AG08396 (cell line): ENCODE measurements at places on chromosomes 3 and 15.
A peak's percentile ranks its signal among the peaks of the same experiment; 100 is the strongest.

GRCh38 chr15:75647370-75648155 lies at the start of gene SNX33:
Gene SNX33 (plus strand): TSS chr15:75647912. CDS start chr15:75649103, 1,191 bp downstream.
- DNase-seq: peak; percentile 88

- no peak for DNase-seq
Measured at GRCh38 chr15:57160823-57161560, 215.3 kb upstream of the CGNL1 start.

- DNase-seq: no peak
Measured at GRCh38 chr3:71175691-71176365, 407.7 kb downstream of the FOXP1 start.

DNA sequence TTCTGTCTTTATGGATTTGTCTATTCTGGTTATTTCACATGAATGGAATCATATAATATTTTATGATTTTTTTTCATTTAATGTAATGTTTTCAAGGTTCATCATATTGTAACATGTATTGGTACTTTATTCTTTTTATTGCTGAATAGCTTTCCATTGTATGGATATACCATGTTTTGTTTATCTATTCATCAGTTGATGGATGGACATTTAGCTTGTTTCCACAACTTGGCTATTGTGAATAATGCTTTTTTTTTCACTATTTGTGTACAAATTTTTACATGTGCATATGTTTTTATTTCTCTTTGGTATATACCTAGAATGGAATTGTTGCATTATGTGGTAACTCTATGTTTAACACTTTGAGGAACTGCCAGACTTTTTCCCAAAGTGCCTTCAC lies 64.7 kb downstream of the PFN2 start:
- no peak for DNase-seq

- peak; percentile 84 for DNase-seq
Measured at GRCh38 chr15:42457445-42458442, 33.2 kb downstream of the ZNF106 start.

DNA sequence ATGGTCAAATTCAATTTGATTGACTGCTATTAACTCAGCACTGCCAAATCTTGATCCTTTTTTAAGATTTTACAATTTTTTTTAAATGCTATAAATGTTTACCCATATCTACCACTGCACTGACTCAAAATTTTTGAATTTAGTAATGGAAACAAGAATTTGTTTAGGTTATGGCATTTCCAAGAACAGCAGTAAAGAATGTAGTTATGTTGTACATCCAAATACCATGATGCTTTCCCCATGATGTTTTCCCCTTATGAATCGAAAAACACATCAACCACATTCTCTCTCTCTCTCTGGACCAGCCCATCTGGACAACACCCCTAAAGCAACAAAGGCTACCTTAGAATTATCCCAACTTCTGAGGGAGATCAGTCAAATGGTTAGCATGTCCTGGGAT lies 14.2 kb downstream of the CHRM5 start:
- DNase-seq: no peak

GRCh38 chr3:180962530-180962929 lies 27.0 kb downstream of the DNAJC19 start:
- DNase-seq: no peak

DNA sequence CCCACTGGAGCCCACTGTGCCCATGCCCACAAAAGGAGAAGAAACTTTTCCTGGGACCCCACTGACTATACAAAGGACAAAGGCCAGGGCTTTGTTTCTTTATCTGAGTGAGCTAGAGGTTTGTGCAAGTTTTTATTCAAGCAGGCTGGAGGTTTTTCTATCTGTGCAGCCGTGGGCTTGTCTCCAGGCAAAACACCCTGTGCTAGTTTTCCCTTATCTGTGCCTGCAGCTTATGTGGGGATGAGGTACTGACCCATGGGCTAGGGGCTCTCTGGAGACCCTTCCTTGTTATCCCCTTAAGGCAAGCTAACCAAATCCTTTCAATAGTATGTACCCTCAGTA lies 545.5 kb downstream of the ZPLD1 start:
- no peak for DNase-seq

- no peak for DNase-seq
Measured at GRCh38 chr3:33488683-33489082, 48.5 kb upstream of the UBP1 start.

DNA sequence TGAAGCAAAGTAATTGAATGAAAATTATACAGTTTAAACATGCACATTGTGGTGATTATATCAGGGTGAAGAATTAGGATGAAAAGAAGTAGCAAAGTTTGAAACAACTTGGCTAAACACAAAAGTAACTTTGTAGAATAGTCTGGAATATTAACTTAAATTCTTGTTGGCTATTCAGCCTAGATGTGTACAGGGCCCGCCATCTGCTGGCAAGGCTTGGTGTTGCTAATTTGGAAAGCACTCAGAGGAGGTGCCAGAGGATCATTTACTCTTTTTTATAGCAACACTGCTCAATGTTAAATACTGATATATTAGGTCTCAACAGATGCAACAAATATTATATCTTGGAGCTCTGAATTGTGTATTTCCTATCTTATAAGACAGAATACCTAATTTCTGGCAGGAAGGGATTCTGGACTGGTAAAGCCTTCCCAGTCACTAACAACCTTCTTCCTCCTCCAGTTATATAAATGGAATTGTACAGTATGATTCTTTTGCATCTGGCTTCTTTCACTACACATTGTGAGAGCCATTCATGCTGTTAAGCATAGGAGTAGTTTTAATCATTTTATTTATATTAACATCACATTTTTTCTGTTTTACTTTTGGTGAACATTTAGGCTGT lies 36.1 kb downstream of the TTC23 start:
- DNase-seq: peak; percentile 69

DNA sequence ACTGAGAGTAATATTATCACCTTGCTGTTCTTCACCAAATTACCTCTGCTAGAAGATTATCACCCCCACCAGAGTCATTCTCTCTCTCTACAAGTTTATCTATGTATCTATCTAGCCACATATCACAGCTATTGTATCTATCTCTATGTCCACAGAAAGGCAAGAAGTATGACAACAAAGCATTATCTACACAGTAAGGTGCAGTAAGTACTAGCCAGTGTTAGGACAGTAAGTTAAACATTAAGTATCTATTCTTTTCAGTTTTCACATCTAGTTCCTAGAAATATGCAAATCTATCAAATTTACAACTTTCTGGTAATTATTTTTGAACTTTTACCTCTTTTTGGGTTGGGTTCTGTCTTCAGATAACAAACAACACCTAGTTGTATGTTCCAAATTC lies 26.5 kb upstream of the XXYLT1 start:
- no peak for DNase-seq

DNA sequence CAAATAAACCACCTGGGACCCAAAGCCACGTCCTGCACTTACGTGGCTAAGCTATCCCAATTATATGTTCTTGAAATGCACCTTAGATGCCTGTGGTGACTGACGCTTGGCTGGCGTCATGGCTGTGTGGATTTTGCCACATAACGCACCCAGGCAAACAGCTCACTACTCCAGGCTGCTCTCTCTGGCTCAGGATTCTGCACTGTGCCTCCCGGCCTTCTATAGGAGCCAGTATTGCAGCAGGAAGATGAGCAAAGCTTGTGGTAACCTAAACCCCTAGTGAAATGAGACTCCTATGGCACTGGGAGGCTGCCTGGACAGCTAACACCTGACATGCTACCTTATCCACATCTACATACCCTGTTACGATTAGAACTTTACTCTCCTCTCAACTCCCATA lies 179.3 kb downstream of the THRB start:
- DNase-seq: no peak

DNA sequence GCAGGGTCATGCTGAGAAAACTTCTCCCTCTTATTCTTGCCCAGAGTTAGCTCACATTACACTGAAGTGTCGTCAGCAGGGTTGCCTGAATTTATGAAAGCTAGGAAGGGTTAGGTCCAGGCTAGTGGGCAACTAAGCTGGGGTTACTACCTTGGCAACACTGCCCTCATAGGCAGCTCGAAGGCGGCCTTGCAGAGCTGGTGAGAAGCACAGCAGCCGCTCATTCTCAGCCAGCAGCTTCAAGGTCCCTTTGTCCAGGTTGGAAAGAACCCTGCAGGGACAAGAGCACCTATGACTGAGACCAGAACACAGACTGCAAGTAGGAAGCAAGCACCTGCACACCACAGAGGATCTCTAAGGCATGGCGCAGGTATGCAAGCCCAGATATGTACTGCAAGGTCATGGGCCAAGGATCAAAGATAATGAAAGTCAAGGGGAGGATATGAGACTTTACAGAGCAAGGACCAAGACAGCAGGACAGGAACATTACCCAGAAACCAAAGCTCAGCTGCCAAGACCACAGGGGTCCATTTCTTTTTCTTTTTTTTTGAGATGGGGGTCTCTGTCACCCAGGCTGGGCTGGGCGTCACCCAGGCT lies 2.8 kb downstream of the CDAN1 start:
- no peak for DNase-seq

DNA sequence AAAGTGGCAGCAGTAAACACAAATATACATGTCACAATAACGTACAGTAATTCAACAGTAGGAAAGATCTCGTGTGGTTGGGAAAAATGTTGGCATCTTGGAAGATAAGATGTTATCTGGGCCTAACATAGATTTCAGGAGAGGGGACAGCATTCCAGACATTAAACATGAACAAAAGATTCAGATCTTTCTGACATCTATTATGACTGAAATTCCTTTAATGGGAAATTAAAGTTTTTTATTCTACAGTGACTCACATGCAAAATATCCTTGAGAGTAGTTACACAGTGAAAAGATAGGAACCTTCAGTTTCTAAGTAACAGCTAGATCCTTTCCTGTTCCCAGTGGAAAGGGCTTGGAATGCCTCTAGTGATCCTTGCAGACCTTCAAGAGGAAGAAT lies 9.2 kb downstream of the NDUFB5 start:
- DNase-seq: peak; percentile 12

GRCh38 chr3:107265526-107265925 lies 111.7 kb upstream of the CCDC54 start:
- no peak for DNase-seq

- DNase-seq: no peak
Measured at GRCh38 chr3:48478626-48479555, 25.1 kb downstream of the SHISA5 start.

GRCh38 chr3:195847055-195847950 lies 35.6 kb upstream of the MUC4 start:
- peak; percentile 67 for DNase-seq

DNA sequence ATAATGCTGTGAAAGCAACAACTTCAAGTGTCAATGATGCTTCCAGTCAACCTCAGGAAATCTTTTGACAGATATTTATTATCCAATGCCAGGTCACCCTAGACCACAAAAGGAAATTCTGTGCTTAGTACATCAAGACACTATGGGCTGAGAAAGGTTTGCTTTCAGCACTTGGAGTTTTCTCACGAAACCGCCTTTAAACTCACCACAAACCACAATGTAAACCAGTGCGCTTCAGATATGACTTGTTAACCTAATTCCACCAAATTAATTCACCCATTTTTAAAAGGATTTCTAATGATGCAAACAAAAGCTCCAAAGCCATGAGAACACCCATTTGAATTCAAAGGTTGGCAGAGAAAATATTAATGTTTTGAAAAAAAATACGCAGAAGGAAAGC lies 292.9 kb upstream of the NR2F2 start:
- DNase-seq: no peak

DNA sequence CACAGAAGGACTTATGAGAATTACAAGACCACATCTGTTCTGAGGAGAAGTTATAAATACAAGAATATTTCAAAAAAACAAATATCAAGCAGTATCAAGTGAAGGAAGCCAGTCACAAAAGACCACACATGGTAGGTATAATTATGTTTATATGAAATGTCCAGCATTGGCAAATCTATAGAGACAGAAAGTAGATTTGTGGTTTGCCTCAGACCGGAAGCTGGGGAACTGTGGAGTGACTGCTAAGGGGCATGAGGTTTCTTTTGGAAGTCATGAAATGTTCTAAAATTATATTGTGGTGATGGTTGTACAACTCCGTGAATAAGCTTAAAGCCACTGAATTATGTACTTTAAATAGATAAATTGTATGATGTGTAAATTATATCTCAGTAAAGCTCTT lies 136.9 kb downstream of the FRMD5 start:
- DNase-seq: no peak

- DNase-seq: peak; percentile 28
Measured at GRCh38 chr3:161274691-161275298, 53.7 kb downstream of the NMD3 start.

GRCh38 chr15:98699591-98700424 lies 51.5 kb downstream of the IGF1R start:
- no peak for DNase-seq

- DNase-seq: no peak
Measured at GRCh38 chr3:125608419-125608818, 13.1 kb upstream of the OSBPL11 start.

- no peak for DNase-seq
Measured at GRCh38 chr3:182755308-182755707, 38.0 kb upstream of the ATP11B start.

- DNase-seq: peak; percentile 50
Measured at GRCh38 chr15:98943601-98944151, 63.9 kb downstream of the PGPEP1L start.

DNA sequence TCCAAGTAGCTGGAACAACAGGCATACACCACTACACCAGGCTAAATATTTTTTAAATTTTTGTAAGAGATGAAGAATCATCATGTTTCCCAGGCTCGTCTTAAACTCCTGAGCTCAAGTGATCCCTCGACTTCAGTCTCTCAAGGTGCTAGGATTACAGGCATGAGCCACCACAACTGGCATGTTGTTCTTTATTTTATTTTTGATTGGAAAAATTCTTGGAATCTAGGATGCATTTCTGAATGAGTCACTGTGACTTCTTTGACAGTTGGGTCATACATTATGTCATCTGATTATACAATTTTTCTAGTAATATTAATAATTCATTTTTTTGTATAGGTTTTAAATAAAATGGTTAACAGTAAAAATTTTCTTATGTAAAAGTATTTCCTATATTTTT lies 870.2 kb downstream of the SI start:
- no peak for DNase-seq

GRCh38 chr3:187385296-187385695 lies 17.1 kb downstream of the RTP4 start:
- DNase-seq: no peak

DNA sequence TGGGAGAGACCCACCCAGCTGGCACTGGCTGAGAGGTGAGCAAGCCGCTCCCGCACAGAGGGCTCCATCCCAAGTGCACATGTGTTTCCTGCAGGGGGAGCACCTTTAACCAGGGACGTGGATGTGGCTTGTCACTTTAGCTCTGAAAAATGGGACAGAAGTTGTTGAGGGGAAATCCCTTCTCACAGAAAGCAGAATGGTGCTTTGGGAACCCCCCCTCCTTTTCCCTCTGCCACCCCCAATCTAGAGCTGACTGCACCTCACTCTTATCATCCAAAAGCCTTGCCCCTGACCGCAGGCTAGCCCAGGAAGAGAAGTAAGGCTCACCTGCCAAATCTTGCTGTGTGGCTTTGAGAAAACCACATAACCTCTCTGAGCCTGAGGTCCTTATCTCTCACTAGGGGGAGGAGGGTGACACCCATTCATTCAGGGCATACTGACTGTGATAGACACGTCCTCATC lies 77.9 kb downstream of the RPN1 start:
- DNase-seq: no peak

GRCh38 chr15:98143116-98143515 lies 182.6 kb downstream of the ARRDC4 start:
- no peak for DNase-seq
